ENCODE measurements at places on chromosomes 16 and 17.

DNA sequence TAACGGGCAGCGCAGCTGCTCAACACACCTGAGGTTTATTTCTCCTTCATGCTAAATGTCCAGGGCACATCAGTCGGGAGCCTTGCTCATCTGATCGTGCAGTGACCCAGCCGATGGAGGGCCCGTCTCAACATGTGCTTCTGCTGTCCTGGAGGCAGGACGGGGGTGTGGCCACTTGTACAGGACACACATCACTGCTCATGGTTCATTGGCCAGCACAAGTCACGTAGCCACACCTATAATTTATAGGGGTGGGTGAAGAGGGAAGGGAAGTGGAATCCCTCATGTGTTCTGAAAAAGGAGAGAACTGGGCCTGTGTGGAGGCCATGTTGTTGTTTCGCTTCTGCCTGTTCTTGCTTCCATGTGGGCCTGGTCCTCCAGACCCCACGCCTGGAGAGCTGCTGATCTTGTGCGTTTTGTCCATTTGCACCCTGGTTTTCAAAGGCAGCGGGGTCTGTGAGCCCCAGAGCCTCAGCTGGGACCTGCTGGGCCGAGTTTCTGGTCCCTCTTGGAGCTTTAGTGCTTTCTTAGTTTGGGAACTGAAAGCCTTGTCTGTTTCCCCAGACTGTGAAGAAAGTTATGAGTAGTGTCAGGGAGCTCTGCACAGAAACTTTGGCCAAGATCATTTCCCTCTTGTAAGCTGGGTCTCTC is 60.5 kb downstream of the CMIP start:
- no peak for DNase-seq

DNA sequence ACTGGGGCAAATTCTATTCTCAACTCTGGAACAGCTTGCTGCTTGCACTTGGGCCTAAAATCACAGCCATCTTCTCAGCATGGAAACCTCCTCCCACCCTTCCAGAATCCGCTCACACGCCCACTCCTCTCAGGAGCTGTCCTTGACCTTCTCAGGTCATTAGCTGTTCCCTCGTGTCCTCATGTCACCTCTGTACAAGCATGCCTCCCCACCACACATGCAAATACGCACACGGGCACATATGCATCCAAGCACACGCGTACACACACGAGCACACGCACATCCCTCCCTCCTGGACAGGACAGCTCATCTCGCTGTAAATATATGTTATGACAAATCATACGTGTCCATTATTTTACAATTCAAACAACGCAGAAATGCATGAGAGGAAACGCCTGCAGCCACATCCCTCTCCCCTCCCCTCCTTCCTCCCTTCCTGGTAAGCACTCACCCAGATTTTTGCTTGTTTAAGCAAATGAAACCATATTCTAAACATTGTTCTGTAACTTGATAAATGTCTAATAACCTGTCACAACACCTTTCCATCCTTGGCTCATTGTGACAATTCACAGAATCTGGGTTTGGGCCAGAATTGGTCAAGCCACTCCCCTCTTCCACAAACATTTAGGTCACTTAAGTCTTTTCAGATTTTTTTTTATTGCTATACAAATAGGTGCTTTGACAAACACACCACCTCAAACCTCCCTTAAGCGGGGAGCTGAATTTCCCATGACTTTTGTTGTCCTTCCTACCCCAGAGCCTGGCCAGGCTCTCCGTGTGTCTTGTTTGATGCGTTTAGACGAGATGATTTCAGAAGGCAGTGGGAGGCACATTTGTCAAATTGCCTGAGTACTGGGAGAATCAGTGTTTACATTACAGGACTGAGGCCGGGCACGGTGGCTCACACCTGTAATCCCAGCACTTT is 41.7 kb downstream of the DNAH17 start:
- DNase-seq: no peak

DNA sequence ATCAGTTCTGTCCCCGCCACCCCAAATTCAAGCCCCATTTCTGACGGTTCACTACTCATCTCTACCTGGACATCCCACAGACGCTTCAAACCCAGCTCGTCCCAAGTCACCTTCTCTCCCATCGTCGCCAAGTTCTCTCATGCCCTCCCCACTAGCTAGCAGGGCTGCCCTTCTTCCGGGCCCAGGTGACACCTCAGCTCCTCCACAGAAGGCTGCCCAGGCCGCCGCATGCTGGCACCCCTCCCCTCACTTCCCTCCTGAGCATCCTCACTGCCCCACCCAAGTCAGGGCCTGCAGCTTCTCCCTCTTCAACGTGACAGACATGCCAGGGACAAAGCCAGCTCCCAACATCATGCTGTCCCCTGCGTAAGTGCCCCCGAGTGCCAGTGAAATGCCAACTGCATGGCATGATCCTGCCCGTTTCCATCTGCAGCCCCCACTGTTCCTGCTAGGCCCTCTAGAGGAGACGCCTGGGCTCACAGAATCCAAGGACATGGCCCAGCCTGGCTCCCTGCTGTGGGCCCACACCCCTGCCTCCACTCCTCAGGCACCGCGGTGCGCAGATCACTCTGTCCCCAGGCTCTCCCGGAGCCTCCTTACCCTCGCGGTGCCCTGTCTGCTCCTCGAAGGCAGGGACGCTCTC is 5.9 kb downstream of the CYB561 start:
- no peak for DNase-seq

DNA sequence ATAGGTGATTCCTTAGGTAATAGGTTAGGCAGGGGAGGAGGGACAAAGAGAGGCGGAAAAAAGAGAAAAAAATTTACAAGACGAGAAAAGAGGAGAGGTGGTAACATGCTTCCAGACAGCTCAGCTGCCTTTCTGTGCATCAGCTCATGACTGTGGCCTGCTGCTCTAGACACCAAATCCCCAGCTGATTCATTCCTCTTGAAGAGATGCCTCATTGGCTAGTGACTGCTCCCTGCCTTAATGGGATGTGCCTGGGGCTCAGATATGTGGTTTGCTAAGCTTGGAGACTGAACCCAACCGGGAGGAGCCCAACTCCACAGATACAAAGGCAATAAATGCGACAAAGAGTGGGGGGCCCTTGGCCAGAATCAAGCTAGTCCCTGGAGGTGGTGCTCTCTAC is 105.9 kb upstream of the FAM20A start:
- DNase-seq: no peak

DNA sequence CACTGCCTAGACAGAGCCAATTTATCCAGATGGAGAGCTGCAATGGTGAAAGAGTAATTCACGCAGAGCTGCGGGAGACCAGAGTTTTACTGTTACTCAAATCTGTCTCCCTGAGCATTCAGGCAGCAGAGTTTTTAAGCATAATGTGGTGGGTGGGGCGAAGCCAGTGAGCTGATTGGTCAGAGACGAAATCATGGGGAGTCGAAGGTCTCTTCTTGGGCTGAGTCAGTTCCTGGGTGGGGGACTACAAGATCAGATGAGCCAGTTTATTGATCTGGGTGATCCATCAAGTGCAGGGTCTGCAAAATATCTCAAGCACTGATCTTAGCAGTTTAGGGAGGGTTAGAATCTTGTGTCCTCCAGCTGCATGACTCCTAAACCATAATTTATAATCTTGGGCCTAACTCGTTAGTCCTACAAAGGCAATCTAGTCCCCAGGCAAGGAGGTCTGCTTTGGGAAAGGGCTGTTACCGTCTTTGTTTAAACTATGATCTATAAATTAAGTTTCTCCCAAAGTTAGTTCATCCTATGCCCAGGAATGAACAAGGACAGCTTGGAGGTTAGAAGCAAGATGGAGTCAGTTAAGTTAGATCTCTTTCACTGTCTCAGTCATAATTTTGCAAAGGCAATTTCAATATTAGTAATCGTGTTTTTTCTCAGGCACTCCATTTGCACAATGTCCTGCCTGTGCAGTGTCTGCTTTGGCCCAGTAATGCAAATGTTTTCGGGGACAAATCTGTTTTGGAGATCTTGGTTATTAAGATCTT is 27.0 kb downstream of the PIGL start:
- DNase-seq: no peak

- DNase-seq: no peak
These were observed 32.7 kb downstream of the LRRC75A start for GRCh38 chr17:16459271-16459670.

- DNase-seq: no peak
These were observed 5.2 kb downstream of the ARSG start for GRCh38 chr17:68296217-68297191.

DNA sequence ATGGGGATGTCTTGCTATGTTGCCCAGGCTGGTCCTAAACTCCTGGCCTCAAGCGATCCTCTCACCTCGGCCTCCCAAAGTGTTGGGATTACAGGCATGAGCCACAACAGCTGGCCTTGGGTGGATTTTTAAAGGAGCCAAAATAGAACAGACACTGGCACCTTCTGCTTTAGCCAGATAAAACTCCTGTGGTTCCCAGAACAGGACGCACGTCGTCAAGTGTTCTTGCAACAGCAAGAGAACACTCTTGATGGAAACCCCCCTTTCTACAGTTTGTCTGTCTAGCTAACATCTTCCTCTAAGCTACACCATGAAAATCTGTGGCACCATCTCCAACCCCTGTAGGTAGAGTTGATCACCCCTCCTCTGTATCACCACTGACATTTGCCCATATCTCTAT is 122.6 kb downstream of the NPIPB5 start:
- DNase-seq: no peak

DNA sequence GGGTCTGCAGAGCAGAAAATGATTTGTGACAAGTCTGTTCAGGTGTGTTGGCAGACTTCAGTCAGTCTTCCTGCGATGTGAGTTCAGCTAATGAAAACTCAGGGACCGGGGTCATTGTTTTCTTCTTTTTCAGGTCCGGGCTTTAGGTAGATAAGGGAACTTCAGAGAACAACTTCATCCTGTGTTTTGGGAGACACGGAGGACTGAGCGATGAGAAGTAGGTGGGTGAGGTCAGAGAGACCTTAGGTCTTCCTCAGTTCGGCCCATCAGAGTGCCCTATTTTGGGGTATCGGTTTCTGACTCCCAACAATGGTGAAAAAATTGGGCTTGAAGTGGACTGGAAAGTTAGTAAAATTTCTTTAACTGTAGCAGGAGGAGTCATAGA is 88.9 kb upstream of the ATF7IP2 start:
- no peak for DNase-seq

Measured in Right ventricle myocardium inferior (tissue), 1 donor.